Omental fat pad (tissue), 4 donors: ENCODE measurements at places on chromosomes 2 and 18. TPM values are rescaled to one million over a fixed set of nuclear protein-coding genes. Genes with fewer than 3 reads are reported as not detected.

DNA sequence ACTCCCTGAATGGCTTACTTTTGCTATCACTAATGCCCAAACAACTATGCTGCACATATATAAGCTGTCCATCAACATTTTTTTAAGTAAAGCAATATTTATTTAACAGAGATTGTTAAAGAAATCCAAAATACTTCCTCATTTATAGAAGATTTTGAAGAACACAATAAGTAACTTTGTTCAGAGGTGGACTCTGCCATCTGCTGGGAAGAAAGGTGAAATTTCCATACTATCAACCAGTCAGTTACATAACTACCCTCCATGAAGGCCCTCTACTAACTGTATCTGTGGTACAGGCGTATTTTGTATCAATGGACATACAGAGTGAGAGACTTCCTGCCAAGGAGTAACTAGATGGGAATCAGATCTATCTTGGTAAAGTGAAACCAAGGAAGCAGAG is 106.0 kb downstream of the DTNB start:
- DNase-seq, result no peak

GRCh38 chr2:30421604-30422443 is 25.2 kb upstream of the LCLAT1 start:
- no peak for DNase-seq

Gene MARCO
- 29.0 TPM for total RNA-seq

Gene HOXD13
- not detected for total RNA-seq

Gene TEKT4
- total RNA-seq, result not detected

DNA sequence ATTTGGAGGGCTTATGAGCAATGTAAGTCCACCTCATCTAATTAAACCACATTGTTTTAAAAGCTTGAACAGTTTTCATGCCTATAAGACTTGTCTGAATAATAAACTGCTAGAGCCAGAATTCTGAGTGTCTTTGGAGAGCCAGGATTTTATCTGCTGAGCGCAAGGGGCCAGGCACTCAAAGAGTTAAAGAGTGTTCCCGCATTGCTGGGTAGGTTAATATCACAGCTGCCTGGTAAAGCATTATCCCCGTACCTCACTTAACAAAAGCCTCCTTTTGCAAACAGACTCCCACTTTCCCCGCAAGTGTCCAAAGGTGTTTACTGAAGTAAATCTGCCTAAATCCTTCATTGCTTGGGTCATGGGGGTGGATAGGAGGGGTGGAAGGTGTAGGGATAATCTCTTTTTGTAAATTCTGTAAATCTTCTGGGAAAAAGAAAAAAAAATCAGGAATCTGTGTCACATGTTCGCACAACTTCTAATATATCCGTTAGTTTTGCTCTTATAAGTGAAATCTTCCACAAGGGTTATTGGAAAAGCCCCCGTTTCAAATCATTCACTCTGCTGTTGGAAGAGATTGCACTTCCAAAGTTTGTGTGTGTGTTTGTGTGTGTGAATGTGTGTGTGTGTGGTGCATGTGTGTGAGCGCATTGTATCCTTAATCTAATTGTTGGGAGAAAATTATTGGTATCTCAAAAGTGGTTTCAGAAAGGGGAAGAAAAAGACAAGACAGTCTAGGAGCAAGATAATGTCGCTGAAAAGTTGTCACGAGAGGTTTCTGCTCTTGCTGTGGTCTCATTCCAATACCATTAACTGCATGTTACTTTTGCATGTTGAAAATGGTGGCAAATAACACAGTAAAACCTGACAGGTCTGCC is 10.7 kb downstream of the ZEB2 start:
- DNase-seq, result no peak
